ENCODE measurements at places on chromosomes 16 and 17.

DNA sequence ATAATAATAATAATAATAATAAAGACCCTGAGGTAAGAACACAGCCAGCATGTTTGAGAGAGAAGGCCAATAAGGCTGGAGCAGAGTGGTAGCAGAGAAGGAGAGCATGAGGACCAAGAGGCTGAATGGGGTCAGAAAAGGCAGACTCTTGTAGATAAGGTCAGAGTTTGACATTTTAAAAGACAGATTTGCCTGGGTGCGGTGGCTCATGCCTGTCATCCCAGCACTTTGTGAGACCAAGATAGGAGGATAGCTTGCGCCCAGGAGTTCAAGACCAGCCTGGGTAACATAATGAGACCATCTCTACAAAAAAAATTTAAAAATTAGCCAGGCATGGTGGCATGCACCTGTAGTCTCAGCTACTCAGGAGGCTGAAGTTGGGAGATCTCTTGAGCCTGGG lies 11.0 kb upstream of the WFIKKN2 start:
- DNase-seq, result no peak

- no peak for DNase-seq
Measured at GRCh38 chr17:61517843-61518606, 65.8 kb downstream of the TBX4 start.

- no peak for DNase-seq
Measured at GRCh38 chr16:8619671-8620370, 1.7 kb upstream of the METTL22 start.

GRCh38 chr17:55873017-55873758 lies 122.3 kb downstream of the PCTP start:
- no peak for DNase-seq
